Fibroblast of skin of abdomen (primary cell): ENCODE measurements at places on chromosomes 5 and 9.
A peak's percentile ranks its signal among the peaks of the same experiment; 100 is the strongest.

GRCh38 chr9:130426883-130427282 is 17.9 kb upstream of the ASS1 start:
- peak; percentile 63 for DNase-seq

DNA sequence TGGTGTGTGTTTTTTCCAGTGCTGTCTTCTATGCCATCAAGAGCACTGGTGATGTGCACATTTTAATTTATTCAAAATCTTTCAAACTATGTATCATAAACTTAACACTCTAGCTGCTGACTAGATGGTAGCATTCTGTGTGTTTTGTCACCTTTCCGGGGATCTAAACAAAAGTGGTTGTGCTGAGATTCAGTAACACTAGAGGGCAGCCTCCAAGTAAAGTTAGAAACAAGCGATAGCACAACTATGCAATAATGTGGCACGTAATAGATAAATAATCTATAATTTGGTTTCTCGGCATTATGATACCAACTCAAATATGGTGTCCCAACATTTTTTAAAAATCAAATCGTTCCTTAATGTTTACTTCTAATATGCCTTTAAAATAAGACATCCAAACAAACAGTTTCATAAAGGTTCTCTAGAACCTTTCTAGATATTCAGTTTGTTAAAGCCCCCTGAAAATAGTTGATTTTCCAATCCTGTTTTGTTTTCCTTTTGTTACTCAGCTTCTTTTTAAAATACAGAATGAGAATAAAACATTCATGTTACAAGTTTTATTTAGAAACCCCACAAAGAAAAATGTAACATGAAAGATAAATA is 16.9 kb downstream of the SEMA6A start:
- no peak for DNase-seq

GRCh38 chr9:127771570-127772189 is 6.8 kb downstream of the SH2D3C start:
- no peak for DNase-seq

GRCh38 chr9:98086461-98086860 is 29.9 kb downstream of the NANS start:
- DNase-seq: no peak

DNA sequence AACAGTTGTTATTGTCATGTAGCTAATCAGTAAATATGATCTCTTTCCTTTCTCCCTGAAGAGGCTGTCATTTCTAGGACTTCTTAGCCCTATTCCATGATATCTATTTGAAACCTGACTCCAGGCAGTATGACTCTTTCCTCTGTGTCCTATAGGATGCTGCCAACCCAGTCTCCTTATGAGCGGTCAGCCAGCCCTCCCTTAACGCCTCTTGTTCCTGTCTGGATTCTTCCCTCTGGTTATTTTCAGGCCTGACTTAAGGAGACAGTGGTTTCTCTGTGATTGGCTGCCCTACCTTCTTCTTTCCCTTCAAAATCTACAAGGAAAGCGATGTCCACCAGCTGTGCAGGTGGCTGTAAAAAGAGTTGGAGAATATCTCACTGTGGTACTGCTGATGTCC is 19.4 kb upstream of the C5orf63 start:
- DNase-seq: peak; percentile 77

DNA sequence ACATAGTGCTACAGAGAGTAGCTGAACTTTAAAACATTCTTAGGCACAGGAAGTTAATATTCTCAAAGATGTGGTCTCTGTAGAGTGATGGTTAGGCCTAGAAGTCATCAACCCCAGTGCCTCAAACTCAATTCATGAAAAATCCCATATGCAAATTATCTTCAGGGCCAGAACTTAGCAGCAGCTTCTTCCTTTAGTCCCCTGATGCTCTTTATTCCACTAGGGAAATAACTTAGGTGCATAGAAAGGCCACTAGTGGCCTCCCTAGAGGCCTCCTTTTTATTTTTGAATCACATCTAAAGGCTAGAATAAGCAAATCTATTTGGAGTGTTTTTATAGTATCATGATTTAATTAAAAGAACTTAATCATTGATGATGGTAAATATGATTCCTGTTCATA is 88.3 kb downstream of the GIN1 start:
- no peak for DNase-seq

GRCh38 chr9:91162311-91162710 is 199.4 kb downstream of the AUH start:
- peak; percentile 57 for DNase-seq

GRCh38 chr9:135920256-135920930 is 13.0 kb upstream of the CAMSAP1 start:
- DNase-seq: no peak

DNA sequence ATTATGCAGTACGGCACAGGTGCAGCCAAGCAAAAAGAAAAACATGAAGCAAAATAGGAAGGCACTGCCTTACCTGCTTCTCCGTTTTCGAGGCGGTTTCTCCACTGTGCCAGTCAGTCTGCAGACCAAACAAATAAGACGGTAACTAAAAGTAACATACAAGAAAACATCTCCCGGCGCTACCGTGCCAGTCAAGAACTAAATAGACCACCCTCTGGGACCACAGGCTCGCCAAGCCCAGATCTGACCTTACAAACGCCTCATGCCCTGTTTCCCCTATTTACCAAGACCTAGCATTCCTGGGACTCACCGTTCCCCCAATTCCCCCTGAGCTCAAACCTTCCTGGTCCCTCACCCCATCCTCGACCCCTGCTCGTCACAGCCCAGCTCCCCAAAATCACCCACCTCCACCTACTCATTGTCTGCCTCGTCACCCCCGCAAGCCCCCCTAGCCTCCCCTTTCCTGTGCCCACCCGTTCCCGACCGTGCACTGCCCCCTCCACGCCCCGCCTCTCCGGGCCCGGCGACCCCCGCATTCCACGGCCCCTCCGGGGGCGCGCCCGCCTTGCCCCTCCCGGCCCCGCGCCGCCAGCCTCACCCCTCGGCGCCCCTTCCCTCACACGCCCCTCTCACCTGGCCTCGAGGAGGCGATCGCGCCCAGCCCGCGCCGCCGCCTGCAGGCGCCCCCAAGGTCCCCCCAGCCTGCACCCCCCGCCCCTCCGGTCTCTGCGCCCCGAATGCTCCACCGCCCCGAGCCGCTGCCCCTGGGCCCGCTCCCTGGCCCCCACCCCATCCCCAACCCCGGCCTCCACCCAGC is 560 bp downstream of the SCAI start:
- DNase-seq: no peak

- no peak for DNase-seq
Measured at GRCh38 chr5:42216904-42217303, 206.3 kb upstream of the GHR start.

DNA sequence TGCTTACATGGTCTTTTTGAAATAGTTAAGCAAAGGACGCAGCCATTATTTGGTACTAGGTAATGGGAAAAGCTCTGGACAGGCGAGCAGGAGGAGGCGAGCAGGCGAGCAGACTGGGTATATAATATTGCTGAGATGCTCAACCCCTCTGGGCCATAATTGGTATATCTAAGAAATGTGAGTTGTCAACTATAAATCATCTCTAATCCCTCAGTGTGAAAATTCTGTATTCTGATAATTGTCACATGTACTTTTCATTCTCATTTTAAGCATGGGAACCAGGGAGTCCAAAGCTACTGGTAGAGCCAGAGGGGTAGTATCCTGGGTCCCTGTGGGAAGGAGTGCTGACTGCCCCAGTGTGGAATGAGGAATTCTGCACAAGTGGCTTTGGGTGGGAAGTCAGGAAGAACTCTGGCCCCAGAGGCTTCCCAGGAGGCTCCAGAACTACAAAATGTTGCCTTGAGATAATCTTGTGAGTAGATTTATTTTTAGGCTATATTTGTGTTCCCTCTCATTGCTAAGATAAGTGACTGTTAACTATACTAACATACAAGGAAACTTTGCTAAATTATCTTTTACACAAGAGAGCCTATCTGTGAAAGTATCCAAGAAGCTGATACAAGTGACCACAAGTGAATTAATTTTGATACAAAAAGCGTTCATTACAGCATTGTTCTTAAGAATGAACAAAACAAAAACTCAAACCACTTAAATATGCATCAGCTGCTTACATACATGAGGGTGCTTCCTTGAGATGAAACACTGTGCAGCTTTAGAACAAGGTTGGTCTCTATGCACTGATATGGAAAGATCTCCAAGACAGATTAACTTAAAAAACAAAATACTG is 70.5 kb upstream of the TNFAIP8 start:
- DNase-seq: no peak

- DNase-seq: no peak
Measured at GRCh38 chr5:140628711-140629110, 4.3 kb downstream of the CD14 start.

DNA sequence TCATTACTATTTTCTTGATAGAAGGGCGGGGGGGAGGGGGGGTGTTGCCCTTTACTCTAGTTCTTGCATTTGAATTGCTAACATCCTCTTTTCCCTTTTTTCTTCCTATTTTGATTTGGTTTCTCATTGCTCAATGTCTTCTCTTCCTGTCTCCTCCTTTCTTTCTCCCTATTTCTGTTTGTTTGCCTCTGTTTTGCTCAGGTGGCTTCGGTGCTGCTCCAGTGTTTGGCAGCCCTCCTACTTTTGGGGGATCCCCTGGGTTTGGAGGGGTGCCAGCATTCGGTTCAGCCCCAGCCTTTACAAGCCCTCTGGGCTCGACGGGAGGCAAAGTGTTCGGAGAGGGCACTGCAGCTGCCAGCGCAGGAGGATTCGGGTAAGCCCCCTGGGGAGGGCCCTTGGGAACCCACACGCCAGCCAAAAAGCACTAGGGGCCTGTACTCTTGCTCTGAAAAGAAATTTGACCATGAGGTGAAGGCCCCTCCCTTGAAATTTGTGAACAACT is 48.3 kb downstream of the FAM78A start:
- no peak for DNase-seq

DNA sequence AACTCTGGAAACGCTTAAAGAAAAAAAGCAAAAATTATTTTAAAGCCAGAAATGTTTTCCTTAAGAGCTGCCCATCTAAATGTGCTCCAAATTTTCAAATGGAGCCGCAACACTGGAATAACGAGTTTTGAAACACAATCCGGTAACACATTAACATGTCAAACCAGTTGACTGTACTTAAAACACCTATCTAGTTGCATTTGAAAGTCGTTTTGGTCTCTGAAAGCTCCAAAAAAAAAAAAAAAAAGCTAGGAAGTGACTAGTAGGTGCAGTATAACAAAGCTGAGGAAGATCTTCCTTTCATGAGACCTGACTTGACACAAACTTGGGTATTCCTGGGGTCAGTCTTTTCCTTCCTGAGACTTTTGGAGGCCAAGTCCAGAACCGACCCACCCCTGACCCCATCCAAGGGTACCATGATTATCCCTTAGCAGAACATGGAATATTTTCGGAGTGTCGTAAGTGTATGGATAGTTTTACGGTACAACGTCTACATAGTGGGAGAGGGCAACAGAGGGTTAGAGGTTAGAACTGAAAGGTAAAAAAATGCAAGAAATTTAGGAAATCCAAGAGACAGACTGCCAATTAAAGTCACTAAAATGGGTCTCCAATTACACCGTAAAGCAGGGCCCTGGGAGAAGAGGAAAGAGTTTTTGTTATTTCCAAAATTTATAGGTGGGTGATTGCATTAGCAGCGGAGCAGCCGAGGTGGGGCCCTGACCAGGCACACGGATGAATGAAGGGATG is 812 bp downstream of the CETN3 start:
- no peak for DNase-seq

- DNase-seq: no peak
Measured at GRCh38 chr9:18768951-18769622, 263.9 kb downstream of the SAXO1 start.

DNA sequence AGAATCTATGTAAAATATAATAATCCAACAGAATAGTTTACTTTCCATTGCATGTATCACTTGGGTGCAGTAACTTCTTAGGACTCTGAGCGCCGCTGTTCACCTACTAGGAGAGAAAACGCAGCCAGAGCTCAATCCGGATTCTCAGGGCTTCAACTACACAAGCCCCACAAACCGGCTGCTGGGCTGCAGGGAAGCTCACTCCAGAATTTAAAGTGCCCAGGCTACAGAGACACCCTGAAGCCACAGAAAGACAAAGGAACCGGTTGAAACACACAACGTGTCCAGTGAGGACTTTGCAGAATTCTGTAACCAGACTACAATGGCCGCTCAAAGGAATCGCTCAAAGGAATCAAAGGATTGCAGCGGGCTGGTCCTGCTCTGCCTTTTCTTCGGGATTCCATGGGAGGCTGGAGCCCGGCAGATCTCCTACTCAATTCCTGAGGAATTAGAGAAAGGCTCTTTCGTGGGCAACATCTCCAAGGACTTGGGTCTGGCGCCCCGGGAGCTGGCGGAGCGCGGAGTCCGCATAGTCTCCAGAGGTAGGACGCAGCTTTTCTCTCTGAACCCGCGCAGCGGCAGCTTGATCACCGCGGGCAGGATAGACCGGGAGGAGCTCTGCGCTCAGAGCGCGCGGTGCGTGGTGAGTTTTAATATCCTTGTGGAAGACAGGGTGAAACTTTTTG is at the start of gene PCDHGA10:
Gene PCDHGA10 (plus strand): TSS at position 134 of the 686 bp plus-strand sequence. CDS start 189 bp downstream, at position 323.
- DNase-seq: peak; percentile 72

- peak; percentile 93 for DNase-seq
Measured at GRCh38 chr5:59246145-59246869, 647.2 kb downstream of the PDE4D start.

- DNase-seq: no peak
Measured at GRCh38 chr5:138702166-138703077, 50.8 kb upstream of the CTNNA1 start.

DNA sequence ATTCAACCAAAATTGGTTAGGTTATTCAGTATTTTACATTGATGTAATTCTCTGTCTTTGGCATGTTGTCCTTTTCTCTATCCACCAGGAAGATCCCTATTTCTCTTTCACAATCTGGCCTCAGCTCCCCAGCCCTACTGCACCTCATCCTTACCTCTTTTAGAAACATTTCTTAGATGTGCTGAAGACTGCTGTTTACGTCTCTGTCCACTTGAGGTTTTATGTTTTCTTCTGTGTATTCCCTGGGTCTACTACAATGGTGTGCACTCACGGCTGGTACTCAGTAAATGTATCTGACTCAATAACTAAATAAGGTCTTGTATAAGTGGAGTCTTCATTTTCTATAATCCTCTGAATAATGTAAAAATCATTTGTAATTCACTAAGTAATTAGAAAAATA is 822.7 kb downstream of the DTWD2 start:
- DNase-seq: no peak

GRCh38 chr9:15370466-15371447 is 51.9 kb upstream of the SNAPC3 start:
- no peak for DNase-seq

- no peak for DNase-seq
Measured at GRCh38 chr5:88957013-88957412, 74.0 kb upstream of the MEF2C start.

DNA sequence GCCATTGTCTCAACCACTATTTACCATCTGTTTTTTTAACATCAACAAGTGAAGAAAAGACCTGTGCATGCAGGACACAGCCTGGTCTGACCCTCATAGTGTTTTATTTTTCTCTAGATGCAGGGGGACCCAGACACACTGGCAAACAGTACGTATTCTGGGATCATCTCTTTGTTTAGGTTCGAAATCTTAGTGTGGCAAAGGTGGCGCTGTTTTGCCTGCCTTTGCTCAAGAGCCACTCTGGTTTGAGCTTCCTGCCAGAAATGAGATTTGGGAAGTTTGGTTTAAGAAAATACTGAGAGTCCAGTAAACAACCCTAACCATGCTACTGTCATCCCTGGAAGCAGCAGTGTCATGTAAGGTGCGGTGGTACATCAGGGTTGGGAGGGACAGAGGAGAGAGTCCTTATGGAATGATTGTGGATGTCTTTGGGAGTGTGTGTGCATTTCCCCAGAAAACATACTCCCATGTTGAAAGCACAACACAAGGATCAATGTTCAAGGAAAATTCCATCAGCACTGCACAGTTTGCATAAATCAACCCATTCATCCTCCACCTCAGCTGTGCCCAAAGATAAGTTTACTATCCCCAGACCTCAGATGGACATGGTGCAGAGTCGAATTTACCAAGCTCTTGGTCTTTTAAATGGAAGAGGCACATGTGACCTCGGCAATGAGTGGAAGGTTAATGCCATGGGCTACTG is 34.0 kb upstream of the FLT4 start:
- no peak for DNase-seq
